Stimulated activated CD8-positive, alpha-beta memory T cell treated with anti-CD3 and anti-CD28 coated beads, Interleukin-7, amount 100 ng/mL, for 4 hours (primary cell): ENCODE measurements at places on chromosomes 7 and 10.

GRCh38 chr10:24307116-24307515 lies 98.2 kb downstream of the KIAA1217 start:
- no peak for DNase-seq

DNA sequence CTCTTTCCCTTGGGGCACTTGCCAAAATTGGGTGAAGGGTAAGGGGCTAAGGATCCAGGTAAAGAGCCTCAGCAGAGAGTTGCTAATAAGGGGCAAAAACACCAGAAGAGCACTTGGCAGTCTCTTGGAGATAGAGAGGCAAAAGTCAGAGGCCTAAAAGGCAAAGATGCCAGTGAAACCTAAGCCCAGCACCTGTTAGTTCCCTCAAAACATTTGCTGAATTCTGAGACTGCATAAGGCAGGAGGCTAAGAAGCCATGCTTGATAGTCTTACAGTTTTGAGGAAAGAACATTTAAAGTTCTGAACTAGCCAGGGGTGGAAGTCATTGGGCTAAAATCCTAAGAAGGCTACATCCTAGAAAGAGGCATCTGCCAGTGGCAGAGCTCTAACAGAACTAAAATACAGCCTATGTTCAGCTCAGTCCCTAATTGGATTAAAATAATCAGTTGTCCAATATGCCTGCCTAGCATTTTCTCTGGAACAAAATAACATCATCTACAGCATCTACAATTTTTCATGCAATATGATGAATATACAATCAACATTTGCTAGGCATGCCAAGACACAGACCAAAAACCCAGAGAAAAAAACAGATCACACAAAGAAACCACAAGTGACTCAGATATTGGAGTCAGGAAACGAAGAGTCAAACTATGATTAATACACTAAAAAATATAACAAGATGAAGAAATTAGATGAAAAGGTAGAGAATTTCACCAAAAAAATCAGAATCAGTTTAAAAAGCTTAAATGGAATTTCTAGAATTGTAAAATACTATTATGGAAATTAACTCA lies 7.7 kb downstream of the HTR7 start:
- DNase-seq, result no peak

GRCh38 chr7:75723444-75723843 lies 15.3 kb downstream of the HIP1 start:
- DNase-seq, result no peak

- no peak for DNase-seq
Observed at GRCh38 chr10:72010234-72010973, 46.2 kb downstream of the CHST3 start.

GRCh38 chr7:139681463-139681755 lies 96.4 kb downstream of the HIPK2 start:
- DNase-seq, result no peak

DNA sequence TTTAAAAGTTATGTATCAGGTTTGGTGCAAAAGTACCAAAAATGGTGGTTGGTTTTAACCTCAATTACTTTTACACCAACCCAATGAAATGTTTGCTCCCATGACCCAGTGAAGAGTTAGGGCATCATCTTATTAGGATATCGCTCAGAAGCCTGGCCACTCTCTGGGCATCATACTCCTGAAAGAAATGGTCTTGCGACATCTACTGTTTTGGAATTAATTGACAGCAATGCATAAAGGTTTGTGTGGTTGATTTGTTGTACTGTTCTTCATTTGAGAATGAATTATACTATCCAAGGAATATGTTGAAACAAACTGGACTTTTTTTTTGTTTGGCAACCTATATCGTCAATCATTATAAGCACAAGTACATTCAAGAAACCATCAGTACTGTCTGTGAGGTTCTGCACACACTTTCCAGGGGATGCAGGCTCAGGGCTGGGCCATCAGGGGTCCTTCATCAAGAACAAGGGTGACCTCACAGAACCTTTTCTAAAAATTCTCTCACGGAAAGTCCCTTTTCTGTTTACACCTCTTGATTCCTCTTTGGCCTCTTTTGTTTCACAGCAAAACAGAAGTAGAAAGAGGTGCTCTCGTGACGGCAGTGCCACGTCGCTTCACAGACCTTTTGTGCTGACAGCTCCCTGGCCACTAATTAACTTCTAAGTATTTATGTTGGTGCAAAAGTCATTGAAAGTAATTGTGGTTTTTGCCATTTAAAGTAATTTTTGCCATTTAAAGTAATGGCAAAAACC lies 117.2 kb upstream of the KLF6 start:
- DNase-seq, result peak; percentile 38

DNA sequence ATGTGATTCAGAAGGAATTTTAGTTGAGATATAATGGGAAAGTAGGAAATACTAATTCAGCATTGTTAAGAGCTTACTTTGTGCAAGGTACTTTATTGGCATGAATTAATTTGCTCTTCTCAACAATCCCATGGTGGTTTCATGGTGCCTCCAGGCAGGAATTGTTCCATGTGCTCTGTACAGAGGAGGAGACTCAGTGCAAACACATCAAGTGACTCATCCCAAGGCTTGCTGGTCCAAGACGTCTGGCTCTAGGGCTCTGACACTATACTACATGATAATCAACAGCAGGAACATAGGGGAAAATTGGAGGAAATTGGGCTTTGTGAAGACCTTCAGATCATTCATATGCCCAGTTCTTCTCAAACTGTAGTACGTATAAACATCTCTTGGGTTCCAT lies 66.5 kb upstream of the PRKG1 start:
- no peak for DNase-seq

- no peak for DNase-seq
Observed at GRCh38 chr10:78184851-78185692, 151.4 kb downstream of the RPS24 start.

DNA sequence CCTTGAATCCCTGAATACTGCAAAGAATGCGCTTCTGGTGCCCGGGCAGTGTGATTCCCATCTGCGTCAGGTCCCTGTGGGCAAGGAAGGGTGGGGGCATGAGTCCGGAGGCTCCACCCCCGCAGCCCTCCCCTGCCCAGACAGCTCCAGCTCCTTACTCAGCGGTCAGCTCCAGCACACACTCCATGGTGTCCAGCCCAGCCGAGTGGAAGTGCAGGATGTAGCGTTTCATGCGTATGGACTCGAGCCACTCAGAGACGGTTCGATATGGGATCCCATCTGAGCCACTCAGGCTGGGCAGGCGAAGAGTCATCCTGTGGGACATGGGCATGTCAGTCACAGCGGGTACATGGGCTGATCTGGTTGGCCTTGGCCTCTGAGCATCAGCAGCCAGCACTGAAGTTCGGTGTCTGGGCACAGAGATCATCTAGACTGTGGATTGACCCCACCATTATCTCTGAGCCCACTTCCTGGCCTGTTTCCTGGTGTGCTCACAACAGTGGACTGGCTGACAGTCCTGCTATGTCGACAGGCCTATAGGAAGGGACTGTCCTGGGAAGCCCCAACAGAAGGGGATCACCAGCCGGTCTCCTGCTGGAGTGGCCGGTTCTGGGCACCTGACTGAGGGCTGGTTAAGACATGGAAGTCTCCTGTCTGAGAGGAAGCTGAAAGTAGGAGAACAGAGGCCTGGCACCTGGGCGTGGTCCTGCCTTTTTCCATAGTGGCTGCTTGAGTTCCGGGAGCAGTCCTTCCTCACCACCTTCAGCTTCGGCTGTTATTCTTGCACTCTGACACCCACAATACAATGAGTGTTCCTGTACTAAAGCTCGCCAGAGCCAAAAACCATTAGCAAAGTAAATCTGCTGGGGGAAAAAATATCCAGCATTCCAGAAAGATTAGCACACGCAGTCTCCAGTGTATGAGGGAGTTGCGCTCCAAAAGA lies 10.6 kb downstream of the ZYX start:
- DNase-seq, result no peak

DNA sequence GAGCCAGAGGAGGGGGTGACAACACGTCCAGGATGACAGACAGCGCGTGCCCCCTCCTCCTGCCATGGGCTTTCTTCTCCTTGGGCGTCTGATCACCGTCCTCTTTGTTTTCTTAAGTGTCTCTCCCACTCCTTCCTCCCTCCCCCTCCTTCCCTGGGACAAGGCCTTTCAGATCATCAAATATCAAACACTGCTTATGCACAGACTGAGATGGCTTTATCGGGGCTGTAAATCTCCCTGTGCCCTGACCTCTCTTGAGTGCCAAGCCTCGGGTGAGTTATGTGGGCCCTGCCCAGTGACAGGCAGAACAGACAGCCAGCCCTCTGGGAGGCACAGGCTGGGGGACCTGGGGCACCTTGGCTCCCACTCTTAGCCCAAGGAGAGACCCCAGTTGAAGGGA lies 116.4 kb downstream of the C10orf105 start:
- no peak for DNase-seq

DNA sequence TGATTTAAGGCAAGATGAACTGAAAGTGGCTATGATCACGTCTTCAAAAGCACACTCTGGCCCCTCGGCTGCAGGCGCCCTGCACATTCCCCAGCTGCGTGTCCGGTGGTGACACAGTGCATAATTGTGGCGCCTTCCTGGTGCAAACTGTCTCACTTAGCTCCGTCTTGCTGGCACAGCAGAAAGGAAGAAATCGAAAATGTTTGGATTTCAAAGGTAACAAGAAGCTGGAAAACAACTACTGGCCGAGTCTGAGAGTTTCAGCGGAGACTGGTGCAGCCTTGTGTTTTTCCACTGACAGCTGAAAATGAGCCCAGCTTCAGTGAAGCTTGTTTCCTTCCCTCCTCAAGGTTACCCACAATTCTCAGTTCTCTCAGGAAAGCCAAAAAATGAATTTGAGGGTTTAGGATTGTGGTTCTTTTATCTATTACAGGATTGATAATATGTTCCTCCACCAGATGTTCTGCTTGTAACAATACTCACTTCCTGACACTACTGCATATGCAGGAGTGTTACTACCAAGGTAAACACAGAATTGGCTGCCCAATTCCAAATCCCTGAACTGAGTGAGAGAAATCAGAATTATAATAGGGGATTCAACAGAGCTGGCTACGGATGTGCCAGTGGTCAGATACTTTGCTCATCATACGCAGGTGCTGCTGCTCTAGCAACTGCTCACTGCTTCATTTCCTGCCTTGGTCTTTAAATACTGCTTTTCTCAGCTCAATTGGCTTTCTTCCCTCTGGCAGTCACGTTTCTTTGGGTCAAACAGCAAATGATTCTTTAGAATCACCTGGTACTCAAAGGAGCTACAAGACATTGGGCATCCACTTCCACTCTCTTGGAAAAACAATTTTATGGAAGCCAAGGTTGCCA lies 63.7 kb downstream of the TRUB1 start:
- DNase-seq, result no peak

DNA sequence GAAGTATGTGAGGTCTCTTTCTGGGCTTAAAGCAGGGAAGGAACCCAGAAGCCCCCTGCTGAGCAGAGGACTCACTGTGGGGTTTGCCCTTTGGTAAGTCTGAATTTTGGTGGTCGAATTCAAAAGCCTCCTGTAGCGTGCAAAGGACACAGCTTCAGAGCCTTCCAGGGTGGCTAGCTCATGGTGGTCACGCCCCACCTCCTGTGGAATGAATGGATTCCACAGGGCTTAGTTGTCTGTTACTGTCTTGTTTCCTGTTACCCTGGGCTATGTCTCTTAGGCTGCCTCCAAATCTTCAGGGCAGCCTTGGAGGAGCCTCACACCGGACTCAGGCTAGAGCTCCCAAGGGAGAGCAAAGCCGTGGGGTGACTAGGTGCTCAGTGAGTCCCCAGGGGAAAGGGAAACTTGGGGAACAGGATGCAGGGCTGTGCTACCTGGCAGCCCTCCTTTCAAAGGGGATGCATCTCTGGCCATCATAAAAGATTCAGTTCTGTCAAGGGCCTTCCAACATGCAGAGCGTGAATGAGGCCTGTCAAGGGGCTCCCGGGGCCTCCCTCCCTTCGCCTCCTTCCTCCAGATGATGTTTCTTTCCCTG lies 211.7 kb downstream of the CCSER2 start:
- DNase-seq, result no peak

DNA sequence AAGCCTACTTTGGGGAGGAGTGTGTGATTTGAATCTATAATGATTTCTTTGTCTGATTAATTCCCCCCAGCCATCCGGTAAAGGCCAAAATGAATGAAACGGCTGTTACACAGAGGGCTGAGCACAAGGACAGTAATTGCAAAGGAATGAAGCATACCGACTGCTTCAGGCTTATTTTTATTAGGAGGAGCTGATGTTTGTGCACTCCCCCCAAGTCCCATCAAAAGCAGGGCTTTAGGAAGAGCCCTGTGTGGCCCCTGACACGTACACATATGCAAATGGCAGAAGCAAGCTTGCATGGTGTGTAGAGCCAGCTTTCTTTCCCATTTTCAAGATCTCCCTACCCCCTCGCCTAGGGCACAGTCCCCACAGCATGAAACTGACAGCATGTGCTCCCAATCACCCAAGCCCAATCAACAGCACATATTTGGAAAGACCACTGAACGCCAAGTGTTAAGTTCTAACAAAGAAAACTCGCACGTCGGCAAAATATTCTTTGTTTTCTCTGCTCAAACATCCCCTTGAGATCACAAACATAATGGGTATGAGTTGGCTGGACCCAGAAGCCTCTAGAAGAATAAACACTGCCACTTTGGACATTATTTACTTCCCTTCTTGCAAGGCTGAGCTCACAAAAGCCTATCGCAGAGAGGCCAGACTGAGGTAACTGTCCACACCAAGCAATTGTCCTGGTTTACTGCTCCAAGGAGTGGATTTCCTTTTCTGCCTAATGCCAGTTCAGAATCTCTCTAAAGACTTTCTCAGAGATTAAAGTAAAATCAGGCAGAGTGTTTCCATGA lies 143.0 kb downstream of the CUBN start:
- DNase-seq, result no peak

DNA sequence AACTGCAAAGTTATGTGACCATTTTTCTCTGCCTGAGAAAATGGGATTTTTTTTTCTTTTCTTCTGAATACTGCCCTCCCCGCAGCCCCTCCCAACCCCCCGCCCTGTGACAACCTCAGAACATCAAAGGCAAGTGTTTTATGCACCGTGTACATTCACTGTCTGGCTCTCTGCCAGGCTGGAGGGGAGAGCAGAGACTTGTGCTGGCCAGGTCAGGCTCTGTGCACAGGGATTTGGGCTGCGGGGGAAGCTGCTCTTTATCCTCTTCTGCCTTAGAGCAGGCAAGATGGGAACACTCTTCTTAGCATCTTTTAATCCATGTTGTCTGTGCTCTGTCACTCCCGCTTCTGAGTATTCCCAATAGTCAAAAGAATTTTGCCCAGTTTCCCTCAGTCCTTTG lies 195.1 kb downstream of the CCSER2 start:
- DNase-seq, result no peak

- no peak for DNase-seq
Observed at GRCh38 chr7:40909346-40909980, 774.7 kb downstream of the SUGCT start.

DNA sequence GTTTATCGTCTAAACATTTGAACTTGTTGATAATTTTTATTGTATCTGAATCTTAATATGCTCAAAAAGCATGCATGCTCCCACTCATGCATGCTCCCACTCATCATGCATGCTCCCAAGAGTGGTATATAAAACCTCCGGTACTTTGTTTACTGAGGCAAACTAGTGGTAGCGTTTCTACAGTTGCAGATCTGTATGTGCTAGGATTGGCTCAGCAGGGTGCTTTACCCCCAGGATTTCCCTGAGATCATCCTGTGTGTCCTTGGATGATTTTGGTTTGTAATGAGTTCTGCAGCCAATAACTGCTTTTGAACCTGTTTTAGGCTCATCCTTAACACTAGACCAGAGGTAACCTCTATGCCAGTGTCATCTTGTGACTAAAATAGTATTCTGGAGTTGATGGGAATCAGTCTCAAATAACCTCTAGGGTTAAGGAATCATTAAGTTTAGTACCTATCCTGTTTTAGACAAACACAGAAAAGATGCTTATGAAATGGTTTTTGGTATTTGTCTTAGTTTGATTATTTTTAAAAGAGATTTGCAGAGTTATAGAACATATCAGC lies 40.4 kb downstream of the PHTF2 start:
- DNase-seq, result no peak

GRCh38 chr7:101717628-101718357 lies 88.7 kb upstream of the MYL10 start:
- no peak for DNase-seq
